ENCODE measurements at places on chromosomes 6 and 20. TPM values are rescaled to one million over a fixed set of nuclear protein-coding genes. Genes with fewer than 3 reads are reported as not detected.

The EYA2 gene
- not detected for total RNA-seq

The AIF1 gene
- not detected for total RNA-seq

The MLN gene
- total RNA-seq, result not detected

The GRM1 gene
- total RNA-seq, result 0.26 TPM

The KIF13A gene
- 46.2 TPM for total RNA-seq

The TAAR2 gene
- total RNA-seq, result not detected

The TFAP2C gene
- total RNA-seq, result 1.5 TPM

The MRAP2 gene
- total RNA-seq, result 0.67 TPM

The KCNB1 gene
- 0.05 TPM for total RNA-seq

The HLA-DQA2 gene
- not detected for total RNA-seq

The GPX5 gene
- not detected for total RNA-seq

The TNXB gene
- 0.37 TPM for total RNA-seq

The FOXQ1 gene
- not detected for total RNA-seq

The POM121L2 gene
- total RNA-seq, result not detected

The CDH4 gene
- total RNA-seq, result not detected

The RNF146 gene
- total RNA-seq, result 22.3 TPM

The PRRT1 gene
- 0.21 TPM for total RNA-seq

The SRSF12 gene
- 0.21 TPM for total RNA-seq

The HMGCLL1 gene
- not detected for total RNA-seq

The PEDS1 gene
- total RNA-seq, result 38.6 TPM

The CST9 gene
- total RNA-seq, result not detected

The SLC22A7 gene
- total RNA-seq, result not detected

The KIF3B gene
- total RNA-seq, result 22.1 TPM

The GATA5 gene
- total RNA-seq, result 0.18 TPM

The CGA gene
- total RNA-seq, result not detected

The C20orf204 gene
- total RNA-seq, result 0.59 TPM

The HLA-DQB1 gene
- 1.0 TPM for total RNA-seq

The ESR1 gene
- 0.26 TPM for total RNA-seq

The PRR3 gene
- total RNA-seq, result 8.0 TPM

The SLC17A1 gene
- total RNA-seq, result not detected

Measured in SK-MEL-5 (cell line).